ENCODE measurements at places on chromosomes 11 and 22. TPM values are rescaled to one million over a fixed set of nuclear protein-coding genes. Genes with fewer than 3 reads are reported as not detected.

Gene SLC22A9
- not detected for total RNA-seq

Gene OR4D5
- not detected for total RNA-seq

Gene TUB
- 5.7 TPM for total RNA-seq

Gene MRGPRX4
- not detected for total RNA-seq

Gene TSPAN32
- not detected for total RNA-seq

Gene OR2AT4
- not detected for total RNA-seq

Gene IGSF9B
- total RNA-seq, result 3.1 TPM

Gene SLC7A4
- total RNA-seq, result not detected

Gene OR52N4
- not detected for total RNA-seq

Gene SERPING1
- total RNA-seq, result 0.62 TPM

Gene KCNJ5
- total RNA-seq, result not detected

Gene CARD18
- not detected for total RNA-seq

Gene HEPHL1
- not detected for total RNA-seq

Gene APOL3
- not detected for total RNA-seq

Gene BTBD10
- total RNA-seq, result 42.0 TPM

Gene PAMR1
- total RNA-seq, result 0.03 TPM

Gene DMC1
- total RNA-seq, result 2.8 TPM

Gene SHISA8
- total RNA-seq, result 0.20 TPM

Gene C11orf42
- not detected for total RNA-seq

Gene RIN1
- total RNA-seq, result 33.2 TPM

Gene ARVCF
- 1.9 TPM for total RNA-seq

Gene ABCC8
- 8.7 TPM for total RNA-seq

Gene MOV10L1
- 0.03 TPM for total RNA-seq

Gene LINC01488
- not detected for total RNA-seq

Gene OR4C13
- not detected for total RNA-seq

Gene MMP3
- total RNA-seq, result not detected

Gene EHF
- total RNA-seq, result 0.76 TPM
